ENCODE measurements at places on chromosomes 1 and 21. TPM values are rescaled to one million over a fixed set of nuclear protein-coding genes. Genes with fewer than 3 reads are reported as not detected.

SGIP1 gene
- total RNA-seq = not detected

PUSL1 gene
- 22.5 TPM for total RNA-seq

OTUD3 gene
- total RNA-seq = 2.6 TPM

C1QA gene
- total RNA-seq = not detected

AVPR1B gene
- total RNA-seq = not detected

Data from A549 treated with Mapracorat at 1 μM for 4 hours (cell line).